Posterior cingulate gyrus (tissue), 11 donors: ENCODE measurements at places on chromosomes 12 and 14.

- no peak for DNase-seq
Measured at GRCh38 chr12:103392722-103393121, 103.0 kb downstream of the C12orf42 start.

DNA sequence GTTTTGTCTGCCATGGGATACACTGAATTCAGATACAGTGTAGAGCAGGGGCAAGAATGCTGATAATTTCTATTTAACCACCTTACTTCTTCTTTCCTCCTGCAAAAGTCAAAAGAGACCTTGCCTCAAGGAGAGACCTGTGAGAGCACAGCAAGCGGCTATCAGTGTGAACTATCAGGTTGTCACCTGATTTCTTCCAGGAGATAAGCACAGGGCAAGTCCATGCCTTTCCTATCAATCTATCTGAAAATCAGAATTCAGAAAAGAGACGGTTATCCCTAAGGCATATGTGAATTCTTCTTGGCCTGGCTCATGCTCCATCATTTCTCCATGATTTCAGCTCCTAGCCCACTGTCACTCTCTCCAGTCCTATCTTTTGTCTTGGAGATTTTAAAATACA lies 128.9 kb upstream of the CCND2 start:
- DNase-seq: no peak

DNA sequence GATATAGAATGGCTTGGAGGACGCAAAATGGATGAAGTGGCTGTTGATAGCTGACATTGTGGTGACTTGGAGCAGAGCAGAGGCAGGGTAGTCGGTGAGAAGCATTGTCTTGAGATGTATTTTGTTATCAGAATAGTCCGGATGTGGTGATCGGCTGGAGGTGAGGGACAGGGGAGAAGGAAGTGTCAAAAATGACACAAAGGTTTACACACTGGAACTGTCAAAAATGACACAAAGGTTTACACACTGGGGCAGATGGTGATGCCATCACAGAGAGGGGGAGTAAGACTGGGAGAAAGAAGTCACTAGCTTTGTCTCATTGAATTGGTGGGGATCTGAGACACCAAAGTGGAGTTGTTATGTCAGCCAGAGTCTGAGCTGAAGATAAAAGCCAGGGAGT lies 30.1 kb downstream of the CDKL1 start:
- DNase-seq: no peak

GRCh38 chr14:56491299-56492285 lies 88.0 kb upstream of the TMEM260 start:
- no peak for DNase-seq

DNA sequence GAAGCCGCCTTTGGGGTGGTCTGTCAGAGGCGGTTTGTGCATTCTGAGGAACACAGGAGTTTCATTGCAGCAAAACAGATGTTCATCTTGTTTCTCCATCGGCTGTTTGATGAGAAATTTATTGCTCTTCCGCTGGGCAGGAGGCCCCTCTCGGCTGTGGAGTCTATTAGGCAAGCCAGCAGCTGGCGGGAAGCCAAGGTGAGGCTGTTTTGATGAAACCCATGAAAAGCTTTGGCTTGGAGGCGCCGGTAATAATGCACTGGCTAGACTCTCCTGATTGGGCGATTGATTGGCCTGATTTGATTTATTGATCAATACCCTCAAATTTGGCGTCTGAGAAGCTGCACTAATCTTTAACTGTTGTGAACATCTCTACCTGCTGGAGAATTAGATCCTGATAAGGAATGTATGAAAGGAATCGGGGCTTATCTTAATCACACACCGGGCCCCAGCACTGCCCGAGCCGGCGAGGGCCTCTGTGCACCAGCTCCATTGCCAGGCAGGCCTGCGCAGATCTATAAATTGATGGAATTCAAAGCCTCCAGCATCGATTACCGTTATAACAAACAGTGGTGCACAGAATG lies 187.7 kb downstream of the PHETA1 start:
- DNase-seq: peak; percentile 66
